Uterine smooth muscle cell (primary cell): ENCODE measurements at places on chromosomes 1 and 21. TPM values are rescaled to one million over a fixed set of nuclear protein-coding genes. Genes with fewer than 3 reads are reported as not detected.

Gene HSD3B1
- not detected in 2 replicates for total RNA-seq

Gene LYPLAL1
- total RNA-seq = 37.6 and 56.7 TPM in 2 replicates

Gene NOS1AP
- total RNA-seq = 0.37 and 0.44 TPM in 2 replicates

Gene NPHS2
- total RNA-seq = not detected in 2 replicates

Gene SELP
- total RNA-seq = not detected in 2 replicates
